Activated CD4-positive, alpha-beta T cell treated with anti-CD3 and anti-CD28 coated beads, Interleukin-2, amount 10 ng/mL, durations not matched to agents 7 days and 5 days (primary cell): ENCODE measurements at places on chromosomes 3 and 15. TPM values are rescaled to one million over a fixed set of nuclear protein-coding genes. Genes with fewer than 3 reads are reported as not detected.

CADM2 gene
- total RNA-seq: not detected

CCDC39 gene
- total RNA-seq: not detected

VILL gene
- total RNA-seq: 19.4 TPM

MASP1 gene
- total RNA-seq: not detected

SERPINI2 gene
- total RNA-seq: not detected

LMAN1L gene
- 0.92 TPM for total RNA-seq

TIMP4 gene
- not detected for total RNA-seq

ABI3BP gene
- total RNA-seq: not detected

KBTBD12 gene
- total RNA-seq: not detected
